Breast epithelium (tissue), 4 donors: ENCODE measurements at places on chromosomes 13 and 19. TPM values are rescaled to one million over a fixed set of nuclear protein-coding genes. Genes with fewer than 3 reads are reported as not detected.

DNA sequence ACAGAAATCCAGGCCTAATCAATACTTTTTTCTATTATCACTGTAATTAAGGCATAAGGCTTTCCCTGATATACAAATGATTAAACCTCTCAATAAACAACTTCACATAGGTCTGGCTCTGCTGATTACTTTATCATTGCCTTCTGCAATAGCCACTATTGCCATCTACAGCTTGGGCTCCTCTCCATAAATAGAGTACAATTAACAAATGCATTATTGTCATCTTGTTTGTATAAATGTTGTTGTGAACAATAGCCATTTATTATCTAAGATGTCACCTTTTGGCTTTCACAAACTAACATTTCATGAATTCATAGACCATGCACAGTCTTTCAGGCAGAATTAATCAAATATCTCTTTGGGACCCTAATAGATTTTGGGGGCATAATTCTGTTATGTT lies 53.3 kb downstream of the NHLRC3 start:
- no peak for DNase-seq

DNA sequence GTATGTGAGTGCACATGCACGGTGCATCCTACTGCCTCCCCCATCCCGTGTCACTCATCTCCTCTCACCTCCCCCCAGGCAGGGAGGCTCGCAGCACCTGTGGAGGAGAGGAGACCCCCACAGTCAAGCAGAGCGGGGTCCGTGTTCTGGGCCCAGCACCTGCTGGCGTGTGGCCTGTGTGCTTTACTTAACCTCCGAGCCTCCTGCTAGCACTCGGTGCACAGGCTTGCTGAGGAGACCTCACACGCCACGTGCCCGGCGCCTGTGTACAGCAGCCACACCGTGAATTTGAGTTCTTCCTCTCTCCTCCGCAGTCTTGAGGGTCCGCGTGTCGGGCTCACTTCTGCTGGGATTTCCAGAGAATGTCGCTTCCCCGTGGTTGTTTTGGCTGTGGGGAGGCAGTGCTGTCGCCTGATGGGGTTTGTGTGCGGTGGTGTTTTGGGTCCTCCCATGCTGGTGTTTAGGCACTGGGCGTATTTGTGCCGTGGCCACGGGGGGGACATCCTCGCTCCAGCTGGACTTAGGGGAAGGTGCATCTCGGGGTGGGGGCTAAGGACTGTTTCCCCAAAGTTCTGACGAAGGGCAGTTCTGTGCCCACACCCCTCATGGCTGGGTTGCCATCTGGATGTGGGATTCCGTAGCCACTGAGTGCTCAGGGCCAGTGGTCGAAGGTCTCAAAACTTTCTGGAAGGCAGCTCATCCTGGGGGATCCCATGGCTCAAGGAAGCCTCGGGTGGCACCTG lies 34.8 kb upstream of the TMEM255B start:
- DNase-seq = no peak

DNA sequence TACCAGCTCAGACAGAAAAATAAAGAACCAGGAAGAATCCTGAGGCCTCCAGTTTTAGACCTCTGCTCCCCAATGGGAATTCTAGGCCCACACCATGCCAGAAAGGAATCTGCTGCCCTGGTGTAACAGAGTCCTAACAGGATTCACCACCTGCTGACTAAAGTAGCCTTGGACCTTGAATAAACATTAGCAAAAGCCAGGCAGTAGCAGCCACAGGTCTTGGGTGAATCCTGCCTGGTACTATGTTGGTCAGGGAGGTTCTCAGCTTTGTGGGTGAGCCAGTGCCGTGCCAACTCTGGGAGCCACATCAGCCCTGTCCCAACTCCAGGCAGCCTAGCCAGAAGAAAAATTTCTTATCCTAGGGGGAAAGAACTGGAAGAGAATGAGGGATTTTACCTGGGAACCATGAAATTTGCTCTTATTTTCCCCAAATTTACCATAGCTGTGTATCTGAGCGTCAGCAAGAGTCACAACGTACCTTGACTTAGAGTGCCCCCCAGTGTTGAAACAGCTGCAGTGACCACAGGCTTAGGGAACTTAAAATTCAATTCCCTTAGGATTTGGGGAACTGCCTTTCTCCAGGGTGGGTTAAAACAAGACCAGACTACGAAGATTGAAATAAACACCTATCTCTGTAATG lies 1895.6 kb upstream of the PRR20A start:
- DNase-seq = no peak

- DNase-seq = no peak
Observed at GRCh38 chr13:25847145-25847544, 204.7 kb downstream of the SHISA2 start.

DNA sequence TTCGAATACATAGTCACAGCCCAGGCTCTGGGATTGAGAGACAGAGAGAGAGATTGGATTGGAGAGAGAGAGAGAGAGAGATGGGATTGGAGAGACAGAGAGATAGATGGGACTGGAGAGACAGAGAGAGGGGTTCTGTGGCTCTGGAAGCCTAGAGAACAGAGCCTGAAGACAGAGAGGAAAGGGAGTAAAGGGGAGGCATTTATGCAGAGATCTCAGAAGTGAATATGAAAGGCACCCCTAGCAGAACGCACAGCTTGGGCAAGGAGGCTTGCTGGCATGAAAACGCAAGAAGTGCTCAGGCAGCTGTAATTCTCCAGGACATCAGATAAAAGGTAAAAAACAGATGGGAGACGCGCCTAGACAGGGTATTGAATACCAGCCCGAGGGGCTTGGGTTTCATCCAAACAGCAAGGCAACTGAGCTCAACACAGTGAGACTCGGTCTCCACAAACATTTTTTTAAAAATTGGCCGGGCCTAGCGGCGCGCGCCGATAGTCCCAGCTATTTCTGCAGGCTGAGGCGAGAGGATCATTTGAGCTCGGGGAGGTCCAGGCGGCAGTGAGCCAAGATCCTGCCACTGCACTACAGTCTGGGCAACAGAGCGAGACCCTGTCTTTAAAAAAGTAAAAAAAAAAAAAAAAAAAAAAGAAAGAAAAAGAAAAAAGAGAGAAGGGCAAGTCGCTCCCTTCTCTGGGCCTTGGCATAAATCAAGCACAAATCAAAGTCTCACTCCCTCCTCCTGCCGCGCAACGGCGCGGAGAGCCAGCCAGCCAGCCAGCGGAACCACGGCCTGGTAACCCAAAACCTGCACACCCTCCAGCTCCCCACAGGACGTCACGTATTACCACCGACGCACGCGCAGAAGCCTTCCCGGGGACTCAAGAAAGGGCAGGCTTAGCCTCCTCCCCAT lies 774 bp upstream of the PPP2R1A start:
- DNase-seq = peak; percentile 87

DNA sequence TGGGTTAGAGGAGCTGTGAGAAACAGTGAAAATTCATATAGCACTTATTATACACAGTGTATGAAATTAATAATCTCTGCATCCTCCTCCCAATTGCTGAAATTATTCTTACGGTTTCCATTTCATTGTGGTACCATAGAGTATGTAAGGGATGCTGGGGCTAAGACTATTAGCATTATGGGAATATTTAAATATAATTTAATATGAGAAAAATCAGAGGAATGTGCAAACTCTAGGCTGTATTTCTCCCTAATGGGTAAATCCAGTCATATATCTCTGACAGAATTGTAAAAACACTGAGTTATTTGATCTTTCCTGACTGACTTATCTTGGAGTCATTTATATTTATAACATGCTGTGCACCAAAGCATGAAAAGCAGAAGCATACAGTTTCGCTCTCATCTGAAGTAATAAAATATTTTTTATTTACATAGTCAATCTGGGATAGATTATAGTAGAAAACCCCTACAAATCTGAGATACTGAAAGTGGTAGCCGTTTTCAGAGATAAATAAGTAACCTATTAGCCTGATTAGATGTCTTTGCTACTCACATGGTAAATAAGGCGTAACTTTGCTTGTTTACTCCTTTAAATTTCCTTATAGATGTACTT lies 34.9 kb downstream of the LRCH1 start:
- DNase-seq = no peak

DNA sequence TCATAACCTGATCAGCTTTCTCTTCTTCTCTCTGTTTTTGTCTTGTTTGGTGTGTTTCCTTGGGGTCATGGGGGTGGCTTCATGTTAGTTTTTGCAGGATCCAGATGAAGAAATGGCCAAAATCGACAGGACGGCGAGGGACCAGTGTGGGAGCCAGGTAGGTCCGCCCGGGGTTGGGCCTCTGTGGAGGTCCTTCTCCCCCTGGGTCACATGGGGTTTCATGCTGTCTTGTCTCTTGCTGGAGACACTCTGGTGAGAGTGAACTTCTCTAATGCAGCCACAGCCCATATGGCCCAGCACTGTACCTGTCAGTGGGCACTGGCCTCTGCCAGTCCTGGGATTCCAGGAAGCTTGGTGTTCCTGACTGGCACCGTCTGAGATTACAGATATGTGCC lies 1.1 kb downstream of the CCNE1 start:
- no peak for DNase-seq

GRCh38 chr19:40163541-40164129 lies 27.6 kb upstream of the MAP3K10 start:
- DNase-seq = no peak

DNA sequence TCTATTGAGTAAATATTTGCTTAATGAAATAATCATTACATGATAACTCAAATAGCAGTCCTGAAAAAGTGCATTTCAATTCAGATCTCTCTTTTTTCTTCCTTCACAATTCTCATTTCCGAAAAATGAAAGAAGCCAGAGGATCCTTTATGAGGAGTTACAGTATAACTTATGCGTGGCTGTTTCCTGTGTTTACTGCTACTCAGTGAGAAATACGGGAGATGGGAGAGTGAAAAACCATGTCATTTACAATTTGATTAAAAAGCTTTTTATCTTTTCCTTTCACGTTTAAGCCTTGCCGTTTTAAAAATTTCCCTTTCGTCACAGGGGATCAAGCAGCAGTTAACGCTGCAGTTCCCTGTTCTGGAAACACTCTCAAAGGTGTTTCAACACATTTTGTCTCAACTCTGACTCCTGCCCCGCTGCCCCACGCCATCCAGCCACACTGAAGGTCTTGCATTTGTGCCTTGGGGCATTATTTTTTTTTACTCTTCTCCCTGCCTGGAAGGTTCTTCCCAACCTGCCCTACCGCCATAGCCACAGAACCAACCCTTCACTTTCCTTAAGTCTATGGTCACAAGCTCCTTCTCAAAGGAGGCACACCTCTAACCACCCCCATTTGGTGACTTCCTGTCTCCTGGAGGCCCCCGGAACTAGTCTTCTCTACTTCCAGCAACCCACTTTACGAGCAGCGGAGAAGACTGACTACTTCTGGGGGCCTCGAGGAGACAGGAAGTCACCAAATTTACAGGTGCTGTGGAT lies 17.0 kb downstream of the KL start:
- no peak for DNase-seq

- no peak for DNase-seq
Observed at GRCh38 chr13:72505376-72505775, 222.1 kb downstream of the MZT1 start.

DNA sequence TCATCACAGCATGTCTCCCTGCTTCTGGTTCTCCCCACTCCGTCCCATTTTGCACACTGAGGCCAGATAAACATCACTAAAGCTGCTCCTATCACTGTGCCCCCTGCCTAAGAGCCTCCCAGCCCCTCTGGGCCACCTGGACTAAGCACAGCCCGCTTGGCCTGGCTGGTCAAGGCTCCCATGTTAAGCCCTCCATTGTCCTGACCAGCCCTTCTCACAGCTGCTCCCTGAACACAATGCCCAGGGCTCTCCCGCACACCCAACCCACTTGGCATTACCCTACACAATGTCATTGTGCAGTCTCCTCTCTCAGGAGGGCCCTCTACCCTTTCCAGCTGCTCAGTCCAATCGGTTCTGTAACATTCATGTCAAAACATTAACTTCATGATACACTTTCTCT lies 133.4 kb downstream of the NUFIP1 start:
- no peak for DNase-seq

- DNase-seq = peak; percentile 88
Observed at GRCh38 chr19:10644260-10645007, 9.7 kb upstream of the ILF3 start.

GRCh38 chr19:38737921-38738737 lies 6.1 kb downstream of the CAPN12 start:
- no peak for DNase-seq

DNA sequence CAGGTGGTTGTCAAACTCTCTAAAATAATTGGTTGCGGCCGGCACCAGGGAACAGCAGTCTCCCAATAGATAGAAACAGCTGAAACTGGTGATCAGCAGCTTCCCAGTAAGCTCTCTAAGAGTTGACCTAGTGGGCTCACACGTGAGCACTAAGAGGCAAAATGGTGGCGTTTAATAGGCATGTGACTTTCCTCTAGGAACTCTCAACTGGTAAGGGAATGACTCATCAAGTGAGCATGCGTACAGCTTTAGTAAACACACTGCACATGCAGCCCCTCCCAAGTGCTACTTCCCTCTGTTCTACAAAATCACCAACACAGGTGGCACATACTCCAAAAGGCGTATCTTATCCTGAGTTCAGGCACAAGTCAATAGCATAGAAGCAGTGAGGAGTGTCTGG lies 41.7 kb downstream of the TNFSF11 start:
- no peak for DNase-seq

- DNase-seq = peak; percentile 94
Observed at GRCh38 chr19:17135001-17135853, 59.6 kb downstream of the MYO9B start.

DNA sequence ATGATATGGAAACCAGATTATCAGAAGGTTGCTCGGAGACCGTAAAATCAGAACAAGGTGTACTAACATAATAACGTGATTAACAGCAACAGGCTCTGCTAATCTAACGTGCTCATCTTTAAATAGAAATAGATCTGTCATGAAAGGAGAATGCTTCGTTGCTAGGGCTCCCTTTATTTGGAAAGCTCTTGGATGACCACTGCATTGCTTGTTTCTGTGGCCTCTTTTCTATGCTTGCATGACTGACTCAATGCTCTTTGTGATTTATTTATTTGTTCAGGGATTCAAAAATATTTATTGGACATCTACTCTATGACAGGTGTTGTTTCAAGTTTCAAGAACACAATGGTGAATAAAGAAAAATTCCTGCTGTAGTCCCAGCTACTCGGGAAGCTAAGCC lies 22.3 kb upstream of the ZDHHC20 start:
- DNase-seq = no peak

- no peak for DNase-seq
Observed at GRCh38 chr19:13581576-13581975, 75.3 kb upstream of the CACNA1A start.

DNA sequence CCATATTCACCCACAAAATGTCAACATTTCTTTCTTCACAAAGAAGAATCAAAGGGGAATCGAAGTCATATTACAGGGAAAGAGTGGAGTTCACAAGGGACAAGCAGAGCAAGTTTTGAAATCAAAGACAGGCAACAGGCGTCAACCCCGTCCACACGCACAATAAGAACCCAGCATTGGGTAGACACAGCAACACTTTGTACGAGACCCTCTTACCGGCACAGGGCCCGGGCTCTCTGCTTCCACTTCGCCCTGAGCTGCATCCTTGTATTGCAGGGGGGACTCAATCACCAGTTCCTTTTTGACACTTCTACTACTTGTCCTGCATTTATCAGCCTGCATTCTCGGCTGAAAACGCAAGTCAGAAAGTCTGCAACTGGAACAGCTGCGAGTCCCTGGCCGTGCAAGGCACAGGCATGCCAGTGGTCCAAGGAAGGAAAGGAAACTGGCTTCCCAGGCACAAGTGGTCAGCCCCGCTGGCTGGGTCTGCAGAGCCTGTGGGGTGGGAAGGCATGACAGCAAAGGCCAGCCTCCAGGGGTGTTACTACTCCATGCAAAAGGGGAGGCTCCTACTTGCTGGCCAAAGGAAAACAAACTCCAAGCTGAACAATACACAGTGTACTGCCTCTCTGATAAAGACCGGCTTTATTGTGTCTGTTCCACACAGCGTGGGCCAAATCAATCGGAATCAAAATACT lies at the start of gene DOCK9:
TSS of gene DOCK9 (minus strand) at position 497 of the 698 bp plus-strand sequence. CDS start at position 342, 155 bp downstream.
- peak; percentile 60 for DNase-seq

- no peak for DNase-seq
Observed at GRCh38 chr19:18789883-18790565, 1.1 kb downstream of the COMP start.

PRTN3 gene
- 0.44 TPM for total RNA-seq

ZNF793 gene
- 1.3 TPM for total RNA-seq

ZNF575 gene
- 0.59 TPM for total RNA-seq
